ENCODE measurements at places on chromosomes 3 and 15.

- DNase-seq, result no peak
These were observed 400.2 kb downstream of the GABRB3 start for GRCh38 chr15:26372706-26373105.

DNA sequence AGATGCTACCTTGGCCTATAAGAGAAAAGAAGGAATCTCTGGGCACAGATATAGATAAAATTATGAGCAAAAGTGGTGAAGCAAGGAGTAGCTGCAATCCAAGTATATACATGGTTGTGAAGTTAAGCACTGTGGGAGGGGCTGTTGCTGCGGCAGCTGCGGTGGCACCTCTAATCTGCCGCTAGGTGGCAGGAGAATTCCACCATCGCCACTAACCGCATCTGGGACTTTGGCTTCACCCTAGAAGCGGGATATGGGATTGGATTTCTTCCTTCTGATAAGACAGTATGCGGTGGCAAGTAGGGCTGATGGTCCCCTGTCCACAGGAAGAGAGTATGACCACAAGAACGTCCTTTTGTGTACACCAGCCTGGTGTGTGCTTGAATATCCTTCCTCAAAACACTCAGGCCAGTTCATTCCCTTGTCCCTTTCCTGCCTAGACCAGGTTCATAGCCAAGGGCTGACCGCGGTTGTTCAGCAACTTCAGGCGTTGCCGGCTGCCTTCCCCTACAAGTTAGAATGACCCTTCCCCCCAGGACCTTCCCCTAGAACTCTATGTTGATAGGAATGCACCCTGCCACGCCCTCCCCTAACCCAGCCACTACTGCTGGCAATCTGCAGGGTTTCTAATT is 5.1 kb downstream of the MAGEL2 start:
- no peak for DNase-seq

GRCh38 chr3:76310667-76311066 is 525.3 kb upstream of the ZNF717 start:
- no peak for DNase-seq

DNA sequence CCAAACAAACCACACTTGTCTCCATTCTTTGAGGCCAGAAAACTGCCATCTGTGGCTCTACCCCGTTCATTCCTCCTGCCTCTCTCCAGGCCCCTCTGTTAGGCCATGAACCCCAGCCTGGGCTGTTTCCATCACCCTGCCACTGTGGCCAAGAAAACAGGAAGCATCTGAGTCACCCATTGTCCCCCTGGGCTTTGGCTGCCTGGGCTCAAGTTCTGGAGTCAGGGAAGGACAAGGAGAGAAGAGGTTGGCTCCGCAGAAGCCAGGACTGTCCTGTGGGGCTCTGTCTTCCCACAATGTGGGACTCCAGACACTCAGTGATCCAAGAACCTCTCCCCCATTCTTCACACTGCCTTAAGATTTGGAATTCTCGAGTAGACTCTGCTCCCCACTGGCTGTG is 14.8 kb upstream of the LCTL start:
- no peak for DNase-seq

DNA sequence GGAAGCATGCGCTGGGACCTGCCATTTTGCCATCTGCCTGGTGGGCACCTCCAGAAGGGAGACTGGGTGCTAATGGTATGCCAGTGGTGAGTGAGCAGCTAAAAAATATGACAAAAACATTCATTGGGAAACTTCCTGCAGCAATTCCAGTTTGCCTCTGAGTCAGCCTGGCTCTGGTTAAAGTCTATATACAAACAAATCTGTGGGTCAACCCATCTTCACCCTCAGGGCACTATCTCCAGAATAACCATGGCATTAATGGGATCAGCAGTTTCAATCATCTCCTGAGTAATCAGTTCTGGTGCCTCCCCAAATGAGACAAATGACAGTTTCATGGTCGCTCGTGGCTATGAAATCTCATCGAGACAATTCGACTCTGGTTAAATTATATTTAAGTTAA is 21.5 kb downstream of the FRMD4B start:
- no peak for DNase-seq

- peak; percentile 42 for DNase-seq
These were observed 62.8 kb upstream of the MEX3B start for GRCh38 chr15:82108489-82109078.

All from CD4-positive, alpha-beta T cell treated with Interleukin-15 for 1 hour (primary cell).